ENCODE measurements at places on chromosomes 12 and 14.

- peak; percentile 82 for DNase-seq
These were observed 426.5 kb upstream of the OR4E1 start for GRCh38 chr14:22099942-22100763.

DNA sequence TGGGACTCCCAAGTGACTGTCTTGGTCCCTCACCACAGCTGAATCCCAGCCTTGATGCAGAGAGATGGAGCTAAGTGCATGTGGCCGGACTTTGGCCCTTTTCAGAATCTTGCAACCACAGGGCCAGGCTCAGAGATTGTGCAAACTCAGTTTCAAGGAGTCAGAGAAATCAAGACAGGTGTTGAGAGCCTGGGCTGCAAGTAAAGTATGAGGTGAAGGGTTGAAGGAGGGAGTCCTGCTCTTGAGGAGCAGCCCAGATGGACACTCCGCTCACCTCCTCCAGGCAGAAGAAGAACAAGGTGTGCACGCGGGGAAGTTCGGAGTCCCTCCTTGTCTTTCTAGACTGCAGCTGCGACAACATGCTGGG is 6.3 kb upstream of the BMP4 start:
- DNase-seq: no peak

DNA sequence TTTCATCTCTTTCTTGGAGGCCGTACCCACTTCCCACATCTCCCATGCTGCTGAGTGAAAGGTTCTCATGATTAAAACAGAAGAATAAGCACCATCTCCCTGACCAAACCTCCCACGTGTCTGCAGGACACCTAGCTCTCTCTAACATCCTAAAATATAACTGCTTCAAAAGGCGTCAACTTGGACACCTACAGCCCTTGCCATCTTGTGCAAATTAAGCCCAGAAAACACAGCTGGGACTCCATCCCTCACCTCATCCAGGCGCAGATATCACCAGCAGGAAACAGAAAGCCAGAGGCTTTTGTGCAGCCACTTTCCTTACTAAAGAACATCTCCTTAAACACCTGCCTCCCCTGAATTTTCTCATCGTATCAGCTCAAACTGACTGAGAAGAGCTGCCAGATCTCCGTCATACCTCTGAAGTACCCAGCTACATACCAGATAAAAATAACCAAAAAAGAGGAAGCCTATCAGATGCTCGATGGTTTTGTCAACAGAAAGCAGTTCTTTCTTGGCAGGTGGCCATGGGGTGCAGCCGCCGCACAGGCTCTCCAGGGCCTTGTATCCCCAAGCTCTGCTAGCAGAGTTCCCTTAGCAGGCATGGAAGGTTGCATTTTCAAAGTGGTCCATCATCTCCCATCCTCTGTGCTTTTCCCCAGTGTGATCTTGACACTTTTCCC is 28.8 kb downstream of the MAP3K9 start:
- DNase-seq: peak; percentile 60

DNA sequence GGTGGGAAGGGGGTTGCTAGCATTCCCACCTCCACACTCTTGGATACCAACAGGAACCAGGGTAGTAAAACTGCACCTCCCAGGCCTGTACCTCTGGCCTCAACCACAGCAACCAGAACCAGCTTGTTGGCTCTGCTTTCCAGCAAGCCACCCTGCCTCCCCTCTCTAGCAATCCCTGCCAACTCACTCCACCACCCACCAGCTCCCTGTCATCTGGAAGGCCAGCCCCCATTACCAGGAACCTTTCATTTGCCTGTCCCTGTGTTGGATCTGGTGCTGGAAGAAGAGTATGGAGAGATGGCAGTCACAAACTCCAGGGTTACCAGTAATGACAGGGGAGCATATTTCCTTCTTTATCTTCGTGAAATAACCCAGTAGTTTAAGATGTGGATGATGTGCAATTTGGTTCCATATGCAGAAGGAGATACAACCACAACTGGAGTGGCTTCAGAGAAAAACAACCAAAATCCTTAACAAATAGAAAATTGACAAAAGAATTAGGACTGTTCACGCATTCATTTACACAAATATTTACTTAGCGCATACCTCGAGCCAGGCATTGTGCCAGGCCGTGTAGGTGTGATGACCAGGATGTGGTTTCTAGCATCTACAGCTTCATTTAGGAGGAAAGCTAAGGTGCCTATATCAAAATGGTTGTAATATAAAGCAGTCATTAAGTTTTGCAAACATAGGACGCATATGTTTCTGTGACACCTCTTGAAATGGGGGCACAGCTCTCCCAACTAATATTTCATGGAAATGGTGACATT is 3.4 kb downstream of the B4GALNT3 start:
- no peak for DNase-seq

GRCh38 chr12:92495108-92495507 is 207.7 kb upstream of the PLEKHG7 start:
- no peak for DNase-seq

GRCh38 chr12:83793616-83794015 is 1106.9 kb downstream of the TMTC2 start:
- no peak for DNase-seq

All from NCI-H2171 treated with DMSO at 0.1 percent for 48 hours (cell line).